Prostate gland (tissue), 2 donors: ENCODE measurements at places on chromosomes 16 and 17. TPM values are rescaled to one million over a fixed set of nuclear protein-coding genes. Genes with fewer than 3 reads are reported as not detected.

DNA sequence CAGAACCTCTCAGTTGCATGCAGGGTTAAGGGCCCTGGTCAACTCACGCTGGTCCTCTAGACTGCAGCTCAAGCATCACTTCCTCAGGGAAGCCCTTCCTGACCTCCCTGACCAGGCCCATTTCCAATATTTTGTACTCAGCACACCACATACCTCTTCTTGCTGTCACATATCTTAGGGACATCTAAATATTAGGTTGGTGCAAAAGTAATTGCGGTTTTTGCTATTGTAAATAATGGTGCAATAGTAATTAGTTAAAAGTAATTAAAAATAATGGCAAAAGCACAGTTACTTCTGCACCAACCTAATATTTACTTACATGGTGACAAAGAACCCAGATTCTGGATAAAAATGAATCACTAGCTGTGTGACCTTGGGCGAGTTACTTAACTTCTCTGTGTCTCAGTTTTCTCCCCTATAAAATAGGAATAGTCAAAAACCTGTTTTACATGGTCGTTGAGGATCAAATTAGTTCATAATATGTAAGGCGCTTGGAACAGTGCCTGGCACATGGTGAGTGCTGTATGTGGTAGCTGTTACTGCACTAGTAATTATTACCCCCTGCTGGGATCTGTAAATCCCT lies 177.4 kb downstream of the PRKCB start:
- no peak for DNase-seq

- peak; percentile 62 for DNase-seq
Observed at GRCh38 chr17:1908699-1909309, 79.0 kb downstream of the RPA1 start.

DNA sequence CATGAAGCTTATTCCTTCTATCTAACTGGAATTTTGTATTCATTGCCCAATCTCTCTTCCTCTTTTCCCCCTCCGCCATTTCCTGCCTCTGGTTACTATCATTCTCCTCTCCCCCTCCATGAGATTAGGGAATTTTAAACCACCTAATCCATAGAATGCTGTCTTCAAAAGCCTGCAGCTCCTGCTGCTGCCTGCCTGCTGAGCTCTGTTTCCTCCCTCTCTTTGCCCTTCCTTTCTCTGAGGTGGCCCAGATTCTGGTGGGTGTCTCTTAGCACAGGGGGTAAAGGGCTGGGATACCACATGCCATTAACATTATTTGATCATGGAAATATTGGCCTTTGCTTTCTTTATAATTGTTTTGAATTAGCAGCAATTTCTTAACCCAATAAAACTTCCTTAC lies 241.6 kb downstream of the CNTNAP4 start:
- DNase-seq, result no peak

DNA sequence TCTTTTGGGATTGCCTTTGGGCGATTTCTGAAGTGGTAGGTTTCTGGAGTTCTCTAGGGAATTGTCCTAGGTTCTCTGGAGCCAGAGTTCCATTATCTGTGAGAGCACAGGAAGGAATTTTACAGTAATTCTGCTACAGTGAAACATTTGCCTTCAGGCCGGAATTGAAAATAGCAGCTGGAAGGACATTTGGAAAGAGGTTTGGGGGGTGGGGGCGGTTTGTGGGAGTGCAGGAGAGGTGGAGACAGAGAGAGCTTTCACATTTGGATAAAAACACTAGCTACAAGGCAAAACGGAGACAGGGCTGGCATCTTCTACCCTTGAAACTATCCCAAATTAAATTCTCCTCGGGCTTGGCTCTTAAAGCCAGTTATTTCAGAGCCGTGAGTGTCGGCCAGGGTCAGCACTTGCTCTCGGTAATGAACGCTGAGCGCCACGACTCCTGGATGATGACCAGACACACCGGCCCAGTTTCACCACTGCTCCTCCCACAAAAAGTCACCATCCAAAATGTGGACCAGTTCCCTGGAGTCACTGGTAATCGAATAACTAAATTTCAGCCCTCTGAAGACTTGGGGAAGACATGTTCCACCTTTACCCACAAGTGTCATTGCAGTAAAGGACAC lies 67.7 kb upstream of the TANC2 start:
- DNase-seq, result no peak

- DNase-seq, result no peak
Observed at GRCh38 chr16:425740-426114, 278 bp downstream of the RAB11FIP3 start.

DNA sequence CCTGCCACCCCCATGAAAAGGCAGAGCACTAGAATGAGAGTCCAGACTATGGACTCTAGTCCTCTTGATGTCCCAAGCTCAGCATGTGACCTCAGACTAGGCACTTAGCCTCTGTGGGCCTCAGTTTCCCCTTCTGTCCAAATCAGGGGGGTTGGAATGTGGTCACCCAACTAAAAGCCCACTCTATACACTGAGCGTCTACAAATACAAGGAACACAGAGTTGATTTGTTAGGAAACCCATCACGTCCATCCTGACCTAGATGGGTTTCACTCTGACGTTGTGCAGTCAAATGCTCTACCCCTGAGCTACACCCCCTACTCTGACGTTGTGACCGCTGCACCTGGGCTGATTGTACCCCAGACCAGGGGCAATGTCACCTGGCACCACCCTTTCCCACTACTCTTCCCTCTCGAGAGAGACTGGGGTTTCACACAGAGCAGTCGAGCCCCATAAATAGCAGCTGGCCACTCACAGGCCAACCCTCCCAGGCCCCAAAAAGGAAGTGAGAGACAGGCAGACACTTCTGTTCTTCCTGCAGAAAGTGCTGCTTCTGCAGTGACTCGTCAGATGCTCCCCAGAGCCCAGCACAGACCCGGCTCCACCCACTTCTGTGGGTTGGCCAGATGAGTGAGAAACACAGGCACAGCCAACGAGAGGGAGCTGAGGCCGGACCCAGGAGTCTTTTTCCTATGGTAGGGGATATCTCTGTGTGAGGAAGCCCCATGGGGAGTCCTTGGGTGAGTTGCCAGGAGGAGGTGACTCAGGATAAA lies 16.1 kb upstream of the TNFRSF13B start:
- no peak for DNase-seq

PRRT2 gene
- 19.2 TPM for total RNA-seq
